ENCODE measurements at places on chromosomes 11 and 22.

- H3K4me3 ChIP-seq = no peak overlapping the region
- H3K4me1 ChIP-seq = no peaks in the 10 kb centered on the region
- no peaks in the 10 kb centered on the region for H3K27me3 ChIP-seq
- no peak overlapping the region for H3K27ac ChIP-seq
- DNase-seq = no peak
- H3K36me3 ChIP-seq = no peaks in the 10 kb centered on the region
Observed at GRCh38 chr11:1947592-1948237, 583 bp downstream of the MRPL23 start.

- DNase-seq = no peak
- H3K27me3 ChIP-seq = peaks cover 10% of the 10 kb centered on the region
- peaks cover 9% of the 10 kb centered on the region for H3K4me1 ChIP-seq
- no peak overlapping the region for H3K27ac ChIP-seq
Observed at GRCh38 chr22:39630721-39631120, 60.2 kb downstream of the CACNA1I start.

DNA sequence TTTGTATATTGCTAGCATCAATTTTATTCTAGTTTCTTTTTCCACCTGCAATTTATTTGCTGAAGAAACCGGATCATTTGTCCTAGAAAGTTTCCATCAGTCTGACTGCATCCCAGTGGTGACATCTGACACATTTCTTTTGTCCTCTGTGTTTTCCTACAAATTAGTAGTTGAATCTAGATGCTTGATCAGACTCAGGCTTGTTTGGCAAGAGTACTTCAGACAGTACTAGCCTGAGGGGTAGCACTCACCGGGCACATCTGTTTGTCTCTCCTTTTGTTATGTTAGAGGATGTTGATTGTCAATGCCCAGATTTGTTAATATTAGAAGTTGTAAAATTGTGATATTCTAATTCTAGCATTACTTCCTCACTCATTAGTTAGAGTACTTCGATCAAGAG lies 204.8 kb downstream of the SWAP70 start:
- peaks cover 9% of the 10 kb centered on the region for H3K36me3 ChIP-seq
- no peak overlapping the region for H3K4me3 ChIP-seq
- no peak for DNase-seq
- no peaks in the 10 kb centered on the region for H3K27me3 ChIP-seq
- no peaks in the 10 kb centered on the region for H3K4me1 ChIP-seq

DNA sequence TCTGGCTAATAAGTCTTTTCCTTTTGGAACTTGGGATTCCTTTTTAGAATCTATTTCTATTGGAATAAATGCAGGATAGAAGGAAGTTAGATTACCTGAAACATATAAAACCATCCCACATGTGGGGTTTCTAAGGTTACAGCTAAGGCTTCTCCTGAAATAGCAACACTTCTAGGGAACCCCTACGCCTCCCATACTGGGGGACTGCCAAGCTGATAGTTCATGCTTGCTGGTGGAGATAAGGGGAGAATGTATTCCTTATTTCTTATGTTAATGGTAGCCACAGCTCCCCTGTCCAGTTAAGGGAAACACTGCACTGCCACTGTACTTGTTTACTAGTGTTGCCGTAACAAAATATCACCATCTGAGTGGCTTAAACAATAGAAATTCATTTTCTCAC lies 1189.6 kb downstream of the LRRC4C start:
- no peak overlapping the region for H3K27ac ChIP-seq
- DNase-seq = no peak
- H3K27me3 ChIP-seq = no peaks in the 10 kb centered on the region
- H3K4me3 ChIP-seq = no peak overlapping the region
- H3K36me3 ChIP-seq = no peaks in the 10 kb centered on the region
- no peaks in the 10 kb centered on the region for H3K4me1 ChIP-seq

- DNase-seq = no peak
- H3K27me3 ChIP-seq = no peaks in the 10 kb centered on the region
- no peak overlapping the region for H3K4me3 ChIP-seq
- no peaks in the 10 kb centered on the region for H3K36me3 ChIP-seq
- no peaks in the 10 kb centered on the region for H3K4me1 ChIP-seq
Observed at GRCh38 chr22:22019659-22020424, 37.3 kb upstream of the TOP3B start.

- no peaks in the 10 kb centered on the region for H3K27me3 ChIP-seq
- peak overlapping the region; percentile 72 for H3K27ac ChIP-seq
- H3K36me3 ChIP-seq = peaks cover 22% of the 10 kb centered on the region
- DNase-seq = no peak
Observed at GRCh38 chr22:29936186-29936585, 53.2 kb downstream of the MTMR3 start.

GRCh38 chr11:61787928-61788491 lies 4.4 kb downstream of the TMEM258 start:
- peaks cover 9% of the 10 kb centered on the region for H3K36me3 ChIP-seq
- no peak overlapping the region for H3K27ac ChIP-seq
- no peak for DNase-seq
- no peaks in the 10 kb centered on the region for H3K27me3 ChIP-seq
- no peak overlapping the region for H3K4me3 ChIP-seq
- H3K4me1 ChIP-seq = peaks cover 24% of the 10 kb centered on the region

DNA sequence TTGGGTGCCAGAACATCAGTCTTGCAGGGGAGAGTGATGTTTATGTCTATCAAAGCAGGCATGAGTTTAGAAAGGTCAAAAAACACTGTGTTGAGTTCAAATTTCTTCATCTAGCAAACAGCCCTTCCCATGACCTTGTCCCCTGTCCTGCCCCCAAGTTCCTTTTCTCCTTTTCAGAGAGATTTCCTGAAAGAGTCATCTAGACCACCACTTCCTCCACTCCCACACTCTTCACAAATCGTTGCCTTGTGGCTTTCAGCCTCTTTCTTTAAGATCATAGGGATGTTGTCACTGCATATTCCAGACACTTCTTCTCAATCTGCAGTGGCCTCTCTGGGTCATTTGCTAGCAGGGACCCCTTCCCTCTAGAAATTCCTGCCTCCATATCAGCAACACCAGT lies 290.5 kb downstream of the TENM4 start:
- no peak overlapping the region for H3K27ac ChIP-seq
- no peaks in the 10 kb centered on the region for H3K36me3 ChIP-seq
- H3K4me3 ChIP-seq = no peak overlapping the region
- H3K4me1 ChIP-seq = no peaks in the 10 kb centered on the region
- H3K27me3 ChIP-seq = no peaks in the 10 kb centered on the region
- DNase-seq = no peak
